Kidney epithelial cell (primary cell): ENCODE measurements at places on chromosomes 7 and 10.

GRCh38 chr10:132204078-132204780 lies 17.5 kb downstream of the DPYSL4 start:
- DNase-seq, result no peak

DNA sequence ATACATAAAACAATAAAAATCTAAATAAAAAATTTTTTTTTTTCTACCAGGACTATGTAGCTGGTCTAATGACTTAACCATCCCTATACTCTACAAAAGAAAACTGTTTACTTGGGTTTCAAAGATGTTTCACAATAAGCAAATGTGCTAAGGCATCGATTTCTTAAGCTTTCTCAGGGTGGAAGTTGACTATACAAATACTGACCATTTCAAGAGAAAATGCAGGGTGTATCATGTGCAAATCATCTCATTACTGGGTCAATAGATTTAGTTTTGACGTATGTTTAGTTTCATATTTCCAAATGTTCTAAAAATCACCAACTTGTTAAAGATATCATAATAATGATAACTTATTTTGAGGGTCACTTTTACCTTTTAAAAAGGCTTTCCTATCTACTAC lies 7.5 kb downstream of the NRP1 start:
- no peak for DNase-seq

- no peak for DNase-seq
Observed at GRCh38 chr10:49298983-49299815, at the start of gene C10orf71. Gene C10orf71 (plus strand): TSS chr10:49299170. CDS start chr10:49322546, 23,376 bp downstream.

DNA sequence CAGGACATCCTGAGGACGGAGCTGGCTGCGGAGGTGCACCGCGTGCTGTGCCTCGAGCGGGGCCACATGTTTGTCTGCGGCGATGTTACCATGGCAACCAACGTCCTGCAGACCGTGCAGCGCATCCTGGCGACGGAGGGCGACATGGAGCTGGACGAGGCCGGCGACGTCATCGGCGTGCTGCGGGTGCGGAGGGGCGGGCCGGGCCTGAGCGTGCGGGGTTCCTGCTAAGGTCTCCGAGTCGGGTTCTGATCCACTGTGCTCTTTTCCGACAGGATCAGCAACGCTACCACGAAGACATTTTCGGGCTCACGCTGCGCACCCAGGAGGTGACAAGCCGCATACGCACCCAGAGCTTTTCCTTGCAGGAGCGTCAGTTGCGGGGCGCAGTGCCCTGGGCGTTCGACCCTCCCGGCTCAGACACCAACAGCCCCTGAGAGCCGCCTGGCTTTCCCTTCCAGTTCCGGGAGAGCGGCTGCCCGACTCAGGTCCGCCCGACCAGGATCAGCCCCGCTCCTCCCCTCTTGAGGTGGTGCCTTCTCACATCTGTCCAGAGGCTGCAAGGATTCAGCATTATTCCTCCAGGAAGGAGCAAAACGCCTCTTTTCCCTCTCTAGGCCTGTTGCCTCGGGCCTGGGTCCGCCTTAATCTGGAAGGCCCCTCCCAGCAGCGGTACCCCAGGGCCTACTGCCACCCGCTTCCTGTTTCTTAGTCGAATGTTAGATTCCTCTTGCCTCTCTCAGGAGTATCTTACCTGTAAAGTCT lies 10.4 kb downstream of the ATG9B start:
- no peak for DNase-seq

DNA sequence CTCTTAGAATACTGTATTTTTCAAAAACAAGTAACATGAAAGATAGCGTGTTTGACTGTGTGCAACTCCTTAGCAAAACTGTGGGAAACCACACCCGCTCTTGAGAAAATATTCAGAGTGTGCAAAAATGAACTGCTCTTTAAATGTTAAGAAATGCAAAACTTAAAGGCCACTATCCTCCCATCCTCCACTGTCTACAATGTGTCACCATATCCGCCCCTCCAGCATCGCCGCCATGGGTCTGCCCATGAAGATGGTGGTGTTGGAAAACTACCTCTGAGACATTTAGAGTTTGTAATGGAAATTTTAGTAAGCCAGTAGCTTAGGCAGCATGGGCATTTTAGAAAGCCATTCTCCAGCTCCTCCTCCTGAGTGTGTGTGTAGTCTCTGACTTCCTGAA lies 20.1 kb upstream of the NMT2 start:
- no peak for DNase-seq

DNA sequence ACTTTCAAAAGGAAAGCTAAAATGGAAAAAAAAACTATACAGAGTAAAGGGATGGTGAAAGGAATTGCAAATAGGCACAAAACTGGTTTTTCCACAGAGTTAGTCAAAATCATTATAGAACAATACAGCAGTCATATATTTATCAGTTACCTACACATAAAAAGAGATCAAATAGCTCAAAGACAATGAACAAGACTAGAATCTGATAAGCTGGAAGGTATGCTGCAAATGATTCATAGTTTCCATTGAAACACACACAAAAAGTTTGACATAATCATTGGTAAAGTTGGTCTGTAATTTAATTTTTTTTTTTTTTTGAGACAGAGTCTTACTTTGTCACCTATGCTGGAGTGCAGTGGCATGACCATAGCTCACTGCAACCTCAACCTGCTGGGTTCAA lies 92.4 kb upstream of the SGCE start:
- DNase-seq, result no peak

- DNase-seq, result no peak
Observed at GRCh38 chr7:5629941-5630340, 151.5 kb downstream of the RNF216 start.

DNA sequence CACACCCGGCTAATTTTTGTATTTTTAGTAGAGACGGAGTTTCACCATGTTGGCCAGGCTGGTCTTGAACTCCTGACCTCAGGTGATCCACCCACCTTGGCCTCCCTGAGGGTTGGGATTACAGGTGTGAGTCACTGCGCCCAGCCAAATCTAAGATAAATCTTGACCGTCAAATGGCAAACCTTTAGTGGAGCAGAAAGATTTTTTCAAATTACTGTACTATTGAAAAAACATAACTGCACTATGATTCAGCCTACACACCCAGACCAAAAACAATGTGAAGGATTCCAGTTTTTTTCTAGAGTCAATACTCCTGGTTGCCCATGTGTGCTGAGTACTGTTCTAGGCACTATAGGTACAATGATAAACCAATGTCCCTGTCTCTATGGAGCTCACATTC lies 33.9 kb upstream of the SVIL start:
- no peak for DNase-seq

DNA sequence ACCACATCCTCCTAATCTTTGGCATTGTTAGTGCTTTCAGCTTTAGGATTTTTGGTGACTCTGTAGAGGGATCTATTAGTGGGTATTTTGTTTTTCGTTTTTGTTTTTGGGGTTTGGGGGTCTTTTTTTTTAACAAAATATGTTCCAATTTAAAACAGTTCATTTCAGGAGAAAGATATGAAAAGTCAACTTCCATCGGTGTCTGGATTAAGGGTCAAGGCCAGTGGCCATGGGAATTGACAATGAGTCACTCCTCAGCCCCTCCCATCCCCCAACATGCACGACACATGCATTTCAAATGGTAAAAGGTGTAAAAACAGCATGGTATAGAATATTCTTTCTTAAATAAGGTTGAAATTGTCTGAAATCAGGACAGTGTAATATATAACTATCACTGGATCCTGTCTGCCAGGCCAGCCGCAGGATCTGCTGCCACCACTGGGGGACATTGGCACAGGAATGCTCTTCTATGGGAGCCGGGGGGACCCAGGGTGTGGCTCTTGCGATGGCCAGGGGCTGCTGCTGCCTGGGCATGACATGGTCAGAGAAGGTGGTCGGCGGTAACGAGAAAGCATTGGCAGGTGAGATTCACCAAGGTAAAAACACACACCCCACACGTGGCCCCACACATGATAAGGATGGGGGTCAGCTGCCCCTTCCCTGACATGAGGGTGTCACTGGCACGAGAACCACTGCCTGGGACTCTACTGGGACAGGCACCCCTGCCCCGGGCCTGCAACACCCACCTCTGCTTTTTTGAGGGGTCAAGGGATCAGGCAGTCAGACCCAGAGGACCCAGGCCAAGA lies 126.2 kb upstream of the KCTD7 start:
- no peak for DNase-seq

- no peak for DNase-seq
Observed at GRCh38 chr7:2425749-2426148, 22.3 kb downstream of the CHST12 start.

GRCh38 chr7:98993024-98993897 lies 114.9 kb downstream of the TRRAP start:
- no peak for DNase-seq

DNA sequence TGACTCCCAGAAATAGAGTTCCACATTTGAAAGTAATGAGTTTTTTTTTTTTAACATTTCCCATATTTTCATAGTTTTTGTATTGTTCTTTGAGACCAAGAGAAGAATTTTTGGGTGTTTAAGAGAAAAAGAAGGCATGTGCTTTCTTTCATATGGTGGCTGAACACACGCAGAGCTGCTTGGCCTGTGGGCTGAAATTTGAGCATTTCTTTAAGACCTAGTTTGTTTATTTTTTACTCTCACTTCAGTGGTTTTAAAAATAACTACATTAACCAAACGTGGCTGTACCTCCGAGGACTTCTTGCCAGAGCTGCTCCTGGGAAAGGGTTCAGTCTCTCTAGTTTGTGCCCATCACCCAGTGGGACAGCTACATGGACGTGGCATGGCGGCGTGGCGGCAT lies 58.3 kb downstream of the INPP5A start:
- DNase-seq, result no peak

DNA sequence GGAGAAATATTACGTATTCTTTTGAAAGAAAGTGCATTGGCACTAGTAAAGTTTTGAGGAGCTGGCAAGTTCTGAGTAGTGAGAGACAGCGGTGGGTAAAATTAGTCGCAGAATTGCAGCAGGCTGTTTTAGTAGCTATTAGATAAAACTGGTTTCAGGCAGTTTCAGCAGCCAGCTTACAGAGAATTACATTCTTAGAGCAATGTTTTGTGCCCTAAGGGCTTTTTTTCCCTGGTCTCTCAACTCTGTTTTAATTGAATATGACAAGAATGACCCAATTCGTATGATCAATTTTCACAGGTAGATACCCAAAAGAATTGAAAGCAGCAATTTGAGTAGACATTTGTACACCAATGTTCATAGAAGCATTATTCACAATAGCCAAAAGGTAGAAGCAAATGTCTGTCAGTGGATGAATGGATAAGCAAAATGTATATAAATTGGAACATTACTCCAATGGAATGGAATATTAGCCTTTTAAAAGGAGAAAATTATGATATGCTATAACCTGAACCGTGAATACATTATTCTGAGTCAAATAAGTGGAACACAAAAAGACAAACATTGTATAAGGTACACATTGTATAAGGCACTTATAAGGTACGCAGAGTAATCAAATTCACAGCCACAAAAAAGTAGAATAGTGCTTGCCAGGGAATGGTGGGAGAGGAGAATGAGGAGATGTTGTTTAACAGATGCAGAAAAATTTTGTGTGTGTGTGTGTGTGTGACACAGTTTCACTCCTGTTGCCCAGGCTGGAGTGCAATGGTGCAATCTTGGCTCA lies 5.2 kb upstream of the KBTBD2 start:
- no peak for DNase-seq

DNA sequence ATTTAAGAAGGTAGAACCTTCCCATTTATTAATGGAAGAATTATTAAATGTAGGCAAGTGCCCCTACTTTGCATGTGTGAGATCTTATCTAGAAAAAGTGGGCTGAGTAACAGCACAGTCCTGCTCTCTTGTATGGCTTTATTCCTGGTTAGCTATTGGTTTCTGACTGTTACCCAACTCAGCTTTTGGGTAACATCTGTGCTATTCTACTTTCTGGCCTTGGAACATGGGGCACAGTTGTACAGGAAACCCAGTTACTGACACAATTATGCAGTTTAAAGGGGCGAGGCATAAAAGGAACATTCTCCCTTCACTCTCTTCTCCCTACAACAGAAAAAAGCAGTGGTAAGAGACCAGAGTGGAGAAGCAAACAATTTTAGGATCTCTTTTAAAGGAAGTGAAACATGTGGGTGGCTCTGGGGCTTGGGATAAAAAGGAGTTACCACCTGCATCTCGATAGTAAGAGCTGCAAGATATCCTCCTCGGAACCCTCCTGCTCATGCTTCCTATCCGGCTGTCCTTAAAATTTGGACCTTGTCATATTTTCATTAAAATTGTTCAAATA lies 16.0 kb downstream of the NUDT5 start:
- DNase-seq, result no peak

GRCh38 chr10:1406132-1406966 lies 331.0 kb downstream of the ADARB2 start:
- no peak for DNase-seq

DNA sequence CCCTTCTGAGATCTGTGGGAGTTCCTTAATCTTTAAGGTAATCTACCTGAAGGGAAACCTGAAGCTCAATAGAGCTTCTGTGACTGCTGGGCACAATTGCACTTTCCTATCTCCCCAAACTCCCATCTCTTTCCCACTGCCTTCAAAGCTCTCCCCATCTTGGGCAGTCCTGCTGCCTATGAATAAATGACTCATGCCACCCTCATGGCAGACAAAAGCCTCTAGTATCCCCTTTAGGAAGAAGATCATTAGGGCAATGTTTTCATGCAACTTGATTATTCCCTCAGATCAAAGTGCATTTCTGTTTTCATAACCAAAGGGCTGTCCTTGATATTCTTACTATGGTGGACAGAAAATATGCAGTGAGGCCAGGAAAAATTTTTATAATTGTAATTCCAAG lies 704.9 kb upstream of the LRRN3 start:
- no peak for DNase-seq

DNA sequence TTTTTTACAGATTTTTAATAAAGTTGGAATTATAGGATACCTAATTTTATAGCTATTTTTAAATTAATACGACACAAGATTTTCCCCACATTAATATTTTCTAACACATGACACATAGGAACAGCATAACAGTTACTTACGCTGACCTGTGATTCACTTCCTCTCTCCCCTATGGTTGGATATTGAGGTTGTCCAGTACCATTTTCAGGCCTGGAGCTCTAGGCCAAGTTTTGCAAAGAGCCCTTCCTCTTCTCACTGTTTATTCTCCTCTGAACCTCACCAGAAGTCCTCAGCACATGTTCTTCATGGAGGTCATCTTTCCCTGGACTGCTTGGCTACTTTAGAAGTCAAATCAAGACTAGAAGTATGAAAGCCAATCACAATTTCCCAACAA lies 28.2 kb downstream of the LYZL1 start:
- DNase-seq, result no peak

- DNase-seq, result no peak
Observed at GRCh38 chr10:29089091-29089490, 199.8 kb upstream of the LYZL1 start.

DNA sequence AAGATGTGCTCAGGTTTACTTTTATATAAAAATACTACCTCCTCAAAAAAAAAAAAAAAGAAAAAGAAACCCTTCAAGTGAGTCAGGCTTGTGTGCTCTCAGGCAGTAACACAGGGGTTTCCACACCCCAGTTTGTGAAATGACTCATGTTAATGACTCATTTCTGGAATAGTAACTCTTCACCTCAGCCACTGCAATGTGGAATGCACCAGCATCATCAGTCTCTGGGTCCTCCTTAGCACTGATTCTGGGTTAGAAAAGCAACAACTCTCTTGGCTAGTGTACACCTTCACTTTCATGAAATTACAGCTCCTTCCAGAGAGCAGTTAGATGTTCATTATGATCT lies 110.6 kb downstream of the EMX2 start:
- DNase-seq, result peak; percentile 95

- DNase-seq, result no peak
Observed at GRCh38 chr10:122206471-122207065, 64.5 kb upstream of the BTBD16 start.

GRCh38 chr10:5976512-5977470 lies 552 bp downstream of the IL15RA start:
- no peak for DNase-seq

GRCh38 chr7:7618410-7618809 lies 22.1 kb upstream of the UMAD1 start:
- no peak for DNase-seq

- DNase-seq, result no peak
Observed at GRCh38 chr10:72981028-72981881, 26.6 kb upstream of the PLA2G12B start.
